ENCODE measurements at places on chromosomes 4 and X.

DNA sequence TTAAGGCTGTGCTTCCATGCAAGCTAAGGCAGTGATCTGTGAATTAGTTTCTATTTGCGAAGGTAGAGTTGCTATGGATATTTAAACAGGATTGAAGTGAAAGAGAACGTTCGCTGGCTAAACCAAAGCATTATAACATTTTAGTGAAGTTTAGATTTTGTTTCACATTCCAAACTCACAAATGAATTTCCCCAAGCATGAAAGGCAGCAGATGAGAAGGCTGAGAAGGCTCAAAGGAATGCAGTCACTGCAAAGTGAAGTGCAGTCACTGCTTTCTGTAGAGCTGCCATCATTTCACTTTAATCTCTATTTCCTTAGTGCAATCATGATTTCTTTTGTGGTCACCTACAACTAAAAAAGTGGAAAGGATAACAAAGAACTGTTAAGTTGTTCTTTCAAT is 334.7 kb upstream of the NR3C2 start:
- DNase-seq = no peak

DNA sequence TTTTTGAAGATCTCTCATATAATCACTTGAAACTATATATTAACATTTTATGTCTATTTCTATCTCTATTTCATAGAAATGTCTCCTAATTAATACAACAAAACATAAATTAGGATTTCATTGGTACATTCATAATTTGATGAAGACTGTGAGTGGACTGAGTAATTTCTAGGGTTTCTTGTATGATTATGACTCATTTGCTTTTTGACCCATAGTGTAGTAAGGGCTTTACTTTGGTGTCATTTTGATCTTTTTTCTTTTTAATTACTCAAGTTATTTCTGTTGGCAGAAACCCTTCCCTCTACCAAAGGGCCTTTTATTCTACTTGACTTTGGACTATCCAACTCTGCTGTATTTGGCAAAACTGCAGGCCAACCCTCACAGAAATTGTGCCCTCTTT is 207.9 kb upstream of the MAGEB16 start:
- no peak for DNase-seq

DNA sequence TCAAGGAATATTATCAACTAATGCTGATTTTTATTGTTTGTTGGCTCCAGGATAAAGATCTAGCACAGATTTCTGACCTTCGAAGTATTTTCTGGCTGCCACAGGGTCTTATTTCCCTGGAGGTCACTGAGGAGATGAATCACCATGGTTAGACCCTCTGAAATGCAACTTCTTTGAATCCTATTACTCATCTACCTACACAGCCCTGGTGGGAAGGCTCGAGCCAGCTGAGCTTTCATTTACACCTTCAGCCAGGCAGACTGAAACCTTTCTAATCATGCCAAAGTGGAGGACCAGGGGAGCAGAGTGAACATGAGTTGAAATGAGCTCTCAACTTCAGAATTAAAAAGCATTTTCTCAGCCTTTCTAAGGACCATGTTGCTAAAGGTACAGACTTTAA is 130.5 kb downstream of the SMIM20 start:
- DNase-seq = no peak

GRCh38 chr4:71231129-71232055 is 107.4 kb upstream of the SLC4A4 start:
- peak; percentile 32 for DNase-seq

- no peak for DNase-seq
Measured at GRCh38 chr4:101155945-101156344, 191.4 kb downstream of the PPP3CA start.

- no peak for DNase-seq
Measured at GRCh38 chr4:39118034-39118658, 56.1 kb downstream of the KLHL5 start.

DNA sequence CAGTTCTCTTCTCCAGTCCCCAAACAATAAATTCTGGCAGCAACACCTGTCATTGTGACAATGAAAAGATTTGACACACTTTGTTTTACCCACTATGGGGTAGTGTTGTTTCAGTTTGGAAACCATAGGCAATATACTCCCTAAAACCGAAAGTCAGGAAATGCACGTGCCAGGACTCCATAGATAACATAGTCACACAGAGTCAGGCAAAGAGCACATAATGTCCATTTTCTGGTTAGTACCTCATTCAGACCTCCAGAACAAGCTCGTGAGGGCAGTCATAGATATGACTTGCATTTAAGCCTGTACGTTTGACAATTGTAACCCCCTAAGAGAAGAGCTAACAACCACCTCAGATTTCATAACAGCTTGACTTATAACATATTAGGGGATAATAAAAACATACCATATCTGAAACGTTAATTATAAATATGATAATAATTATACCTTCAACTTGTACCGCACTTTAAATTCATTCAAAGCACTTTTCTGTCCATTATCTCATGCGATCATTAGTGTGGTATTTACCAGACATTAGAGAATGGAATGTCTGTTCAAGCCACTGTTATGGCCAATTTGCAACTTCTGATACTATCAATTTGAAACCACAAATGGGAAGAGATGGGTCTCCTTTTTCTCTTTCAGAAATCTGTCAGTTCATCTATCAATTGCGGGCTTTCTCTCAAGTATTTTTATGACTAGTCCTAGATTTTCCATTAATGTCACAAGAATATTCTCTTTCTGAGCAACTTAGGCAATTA is 147.4 kb downstream of the LDB2 start:
- no peak for DNase-seq

- DNase-seq = no peak
Measured at GRCh38 chrX:52507331-52507730, 9.5 kb downstream of the XAGE1B start.

GRCh38 chr4:138307319-138307718 is 65.2 kb upstream of the SLC7A11 start:
- DNase-seq = no peak

- no peak for DNase-seq
Measured at GRCh38 chr4:78038704-78039103, 18.4 kb upstream of the FRAS1 start.

DNA sequence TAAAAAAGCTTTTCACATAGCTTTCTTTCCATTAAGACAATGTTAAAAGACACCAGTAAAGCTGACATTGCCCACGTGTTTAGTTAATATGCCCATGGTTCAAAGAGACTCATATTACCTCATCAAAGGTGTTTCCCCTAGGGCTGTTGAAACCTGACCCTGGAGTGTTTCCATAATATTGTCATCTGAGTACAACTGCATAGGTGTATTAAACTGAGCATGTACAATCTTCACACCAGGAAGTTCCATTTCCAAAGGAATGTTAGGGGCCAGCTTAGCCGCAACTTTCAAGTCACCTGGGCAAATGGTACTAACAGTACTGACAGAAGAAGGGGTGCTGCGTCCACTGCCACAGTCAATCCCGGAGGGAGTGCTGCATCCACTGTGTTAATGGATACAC is 27.1 kb downstream of the PDLIM3 start:
- no peak for DNase-seq

DNA sequence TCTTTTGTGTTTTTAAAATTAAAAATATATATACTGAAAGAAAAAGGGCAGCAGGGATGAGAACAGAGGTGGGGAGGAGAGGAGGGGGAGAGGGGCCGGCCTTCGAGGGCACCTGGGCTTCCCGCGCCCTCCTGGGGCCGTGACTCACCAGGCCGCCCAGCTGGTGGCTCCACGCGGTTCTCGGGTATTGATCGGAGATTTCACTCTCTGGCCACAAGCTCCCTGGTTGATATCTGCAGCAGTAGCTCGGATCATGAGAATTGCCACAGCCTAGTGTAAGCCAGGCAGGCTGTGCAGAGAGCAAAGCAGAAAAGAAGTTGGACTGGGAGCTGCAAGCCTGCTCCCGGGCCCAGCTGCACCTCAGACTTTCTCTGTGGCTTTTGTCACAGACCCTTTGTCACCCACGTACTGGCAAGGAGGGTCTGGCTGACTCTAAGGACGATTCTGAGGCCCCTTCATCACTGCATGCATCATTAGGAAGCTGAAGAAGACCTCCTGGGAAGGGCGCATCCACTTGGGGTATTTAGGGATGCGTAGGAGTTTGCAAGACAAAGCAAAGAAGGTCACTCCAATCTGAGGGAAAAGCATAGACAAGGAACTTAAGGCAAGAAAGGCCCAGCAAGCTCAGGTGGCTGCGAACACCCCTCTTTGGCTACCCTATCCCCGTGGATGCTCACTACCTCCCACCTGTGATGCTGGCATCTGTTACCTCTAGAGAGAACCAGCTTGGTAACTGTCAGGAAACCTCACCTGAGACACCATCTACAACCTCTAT is 71.7 kb downstream of the CPZ start:
- no peak for DNase-seq

- DNase-seq = no peak
Measured at GRCh38 chr4:123393721-123394120, 2.9 kb upstream of the SPRY1 start.

GRCh38 chr4:2871466-2871865 is 27.8 kb downstream of the ADD1 start:
- no peak for DNase-seq

DNA sequence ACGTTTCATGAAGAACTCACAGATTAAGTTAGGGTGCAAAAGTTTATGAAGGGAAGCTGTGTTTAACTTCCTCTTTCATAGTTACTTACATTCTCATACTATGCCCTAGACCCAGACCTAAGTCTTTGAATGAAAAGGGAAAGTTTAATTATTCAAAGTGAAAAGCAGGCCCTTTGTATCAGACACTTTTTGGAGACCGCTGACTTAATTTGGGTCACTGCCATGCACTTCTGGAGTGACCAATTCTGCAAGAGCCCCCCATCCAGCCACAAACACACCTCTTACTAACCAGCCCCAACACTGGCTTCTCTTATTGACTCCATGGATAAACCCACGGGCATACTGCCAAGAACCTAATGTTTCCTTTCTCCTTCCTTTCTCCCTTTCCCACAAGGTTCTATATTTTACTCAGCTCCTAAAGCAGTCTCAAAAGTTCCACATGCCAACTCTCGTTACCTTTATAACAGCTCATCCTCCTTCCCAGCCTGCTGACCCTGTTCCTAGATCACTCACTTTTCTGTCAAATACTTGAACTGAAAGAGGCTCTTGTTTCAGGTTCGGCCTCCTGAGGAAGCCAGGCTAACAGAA is 34.5 kb downstream of the ABCE1 start:
- DNase-seq = no peak

GRCh38 chr4:182880387-182881356 is 36.5 kb downstream of the DCTD start:
- DNase-seq = no peak

DNA sequence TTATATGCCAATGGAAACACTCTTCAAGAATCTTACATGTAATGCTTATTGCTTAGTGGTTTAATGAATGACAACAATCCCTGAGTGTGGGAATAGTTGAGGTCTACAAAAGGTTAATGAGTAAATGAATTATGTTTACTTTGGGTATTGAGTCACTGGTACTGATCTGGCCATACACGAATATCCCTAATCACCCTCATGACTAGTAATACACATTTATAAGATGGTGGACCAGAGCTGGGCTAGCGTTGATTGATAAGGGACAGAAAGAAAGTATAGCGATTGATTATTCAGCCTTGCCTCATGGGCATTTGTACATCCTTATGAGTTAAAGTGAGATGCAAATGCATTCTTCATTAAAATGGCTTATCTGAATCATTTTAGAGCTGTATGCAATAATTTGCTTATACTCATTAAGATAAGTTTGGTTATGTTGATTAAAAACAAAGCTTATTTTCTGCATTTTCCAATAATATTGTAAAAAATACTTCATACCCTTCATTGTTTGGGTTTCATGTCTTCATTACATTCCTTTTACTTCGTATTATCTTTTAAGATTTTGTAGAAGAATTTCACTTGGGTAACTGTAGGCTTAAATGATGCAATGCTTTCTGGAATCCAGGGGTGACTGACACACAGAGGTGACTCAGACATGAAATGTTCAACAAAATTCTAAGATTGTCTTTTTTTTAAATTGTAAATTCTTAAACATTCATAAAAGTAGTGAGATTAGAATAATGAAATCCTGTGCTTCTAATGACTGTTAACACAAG is 47.4 kb downstream of the FGF2 start:
- no peak for DNase-seq

GRCh38 chr4:1337376-1337831 is 9.6 kb upstream of the UVSSA start:
- DNase-seq = no peak

DNA sequence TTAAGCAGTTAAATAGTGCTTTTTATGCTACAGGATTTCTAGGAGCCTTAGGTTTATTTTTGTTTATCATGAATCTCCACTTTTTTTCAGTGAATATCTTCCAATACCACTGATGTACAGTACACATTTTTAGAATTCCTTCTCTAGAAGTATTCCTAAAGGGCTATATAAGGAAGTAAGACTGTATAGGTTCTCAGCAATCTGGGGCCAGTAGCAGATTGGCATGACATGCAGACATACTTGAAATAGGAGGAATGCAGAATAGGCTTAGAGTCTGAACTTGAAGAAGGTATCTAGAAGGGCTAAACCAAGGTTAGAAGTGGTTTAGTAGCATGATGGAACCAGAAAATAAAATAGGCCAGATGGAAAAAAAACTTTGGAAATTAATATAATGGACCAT is 29.8 kb downstream of the HEPH start:
- no peak for DNase-seq

- DNase-seq = no peak
Measured at GRCh38 chr4:25032126-25032525, 1.4 kb upstream of the LGI2 start.

DNA sequence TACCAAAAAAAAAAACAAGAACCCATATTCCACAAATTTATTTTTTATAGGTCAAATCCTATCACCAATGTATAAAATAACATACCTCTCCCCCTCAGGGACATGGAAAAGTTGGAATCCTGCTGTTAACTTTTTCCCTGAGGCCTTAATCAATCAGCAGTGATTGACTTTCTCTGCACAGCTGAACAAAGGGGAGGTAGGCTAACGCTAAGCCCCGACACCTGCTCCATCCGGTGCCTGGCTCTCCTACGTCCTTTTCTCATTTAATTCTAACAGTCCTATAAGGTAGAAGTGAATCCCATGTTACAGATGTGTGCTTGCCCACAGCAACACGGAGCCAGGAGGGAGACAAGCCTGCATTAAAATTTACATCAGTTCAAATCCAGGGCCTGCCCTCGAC is 2.8 kb downstream of the CENPU start:
- no peak for DNase-seq

- peak; percentile 61 for DNase-seq
Measured at GRCh38 chr4:138981930-138982390, 33.6 kb upstream of the NOCT start.

GRCh38 chrX:120271218-120271617 is 20.6 kb downstream of the ZBTB33 start:
- DNase-seq = no peak

DNA sequence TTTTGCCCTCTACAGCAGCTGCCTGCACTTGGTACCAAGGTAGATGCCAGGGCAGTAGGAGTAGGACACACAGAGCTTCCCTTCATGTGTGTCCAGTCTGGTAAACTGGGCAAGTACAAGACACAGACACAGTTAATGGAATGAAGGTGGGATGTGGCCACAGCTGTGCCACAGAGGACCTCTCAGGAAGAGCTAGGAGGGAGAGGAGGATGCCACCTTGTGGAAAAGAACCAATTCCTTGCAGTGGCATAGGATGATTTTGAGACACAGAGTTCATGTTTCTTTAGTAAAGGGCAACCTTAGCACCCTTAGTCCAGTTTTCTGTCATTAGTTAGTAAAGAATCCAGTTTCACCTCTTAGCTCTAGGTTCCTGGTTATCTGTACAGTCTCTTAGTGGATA is 36.3 kb upstream of the TBC1D14 start:
- DNase-seq = no peak

- no peak for DNase-seq
Measured at GRCh38 chr4:96099031-96099430, 259.1 kb downstream of the PDHA2 start.
